Activated CD8-positive, alpha-beta memory T cell treated with anti-CD3 and anti-CD28 coated beads for 1 hour (primary cell): ENCODE measurements at places on chromosomes 2 and 18.

GRCh38 chr2:233385489-233386044 lies 31.3 kb downstream of the DGKD start:
- peak; percentile 26 for DNase-seq

- DNase-seq: no peak
These were observed 62.0 kb upstream of the FZD5 start for GRCh38 chr2:207831584-207832248.

DNA sequence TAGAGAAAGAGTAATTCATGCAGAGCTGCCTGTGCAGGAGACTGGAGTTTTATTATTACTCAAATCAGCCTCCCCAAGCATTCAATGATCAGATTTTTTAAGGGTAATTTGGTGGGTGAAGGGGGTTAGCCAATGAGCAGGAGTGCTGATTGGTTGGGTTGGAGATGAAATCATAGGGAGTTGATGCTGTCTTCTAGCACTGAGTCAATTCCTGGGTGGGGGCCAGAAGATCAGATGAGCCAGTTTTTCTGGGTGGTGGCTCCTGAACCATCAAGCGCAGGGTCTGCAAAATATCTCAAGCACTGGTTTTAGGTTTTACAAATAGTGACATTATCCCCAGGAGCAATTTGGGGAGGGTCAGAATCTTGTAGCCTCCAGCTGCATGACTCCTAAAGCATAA lies 312.8 kb upstream of the THSD7B start:
- no peak for DNase-seq

DNA sequence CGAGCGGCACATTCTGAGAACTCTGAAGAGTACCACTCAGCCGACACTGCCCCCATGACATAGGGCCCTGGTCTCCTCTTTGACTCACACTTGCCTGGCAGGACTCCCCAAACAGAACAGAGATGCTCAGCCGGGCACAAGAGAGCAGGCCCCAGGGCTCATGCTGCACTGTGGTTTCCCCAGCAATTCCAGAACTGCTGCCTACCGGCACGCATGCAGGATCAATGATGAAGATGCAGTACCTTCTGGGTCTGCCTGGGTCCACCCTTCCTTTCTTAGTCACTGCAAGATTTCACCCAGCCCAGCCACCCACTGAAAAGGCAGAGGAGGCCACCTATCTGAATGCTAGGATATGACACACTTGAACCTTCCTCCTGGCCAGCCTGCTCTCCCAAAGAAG lies 49.4 kb downstream of the BCL11A start:
- DNase-seq: no peak

DNA sequence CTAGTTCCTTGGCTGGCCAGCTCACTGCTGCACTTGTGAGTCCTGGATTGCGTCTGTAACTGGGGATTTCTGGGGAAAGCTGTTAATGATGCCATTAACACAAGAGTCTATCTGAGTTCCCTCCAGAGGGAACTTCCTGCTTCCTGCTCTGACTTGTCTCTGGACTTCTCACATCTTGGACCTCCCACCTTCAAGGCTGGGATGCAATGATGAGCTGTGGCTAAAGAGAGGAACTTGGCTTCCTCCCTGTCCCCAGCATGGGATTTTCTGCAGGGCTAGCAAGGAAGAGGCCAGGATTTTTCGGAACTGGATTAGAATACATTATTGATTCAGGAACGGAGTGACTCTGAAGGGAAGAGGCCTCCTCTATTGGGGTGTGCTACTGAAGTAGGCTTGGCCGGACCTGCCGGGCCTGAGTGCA lies 155.5 kb downstream of the CLIP4 start:
- DNase-seq: no peak
